ENCODE measurements at places on chromosomes 5 and 9.

GRCh38 chr5:50839472-50839871 is 173.0 kb downstream of the PARP8 start:
- DNase-seq: no peak

- no peak for DNase-seq
Measured at GRCh38 chr5:130985776-130986175, 179.3 kb downstream of the HINT1 start.

- no peak for DNase-seq
Measured at GRCh38 chr9:37899041-37899440, 4.9 kb downstream of the SLC25A51 start.

- no peak for DNase-seq
Measured at GRCh38 chr5:2869471-2869870, 118.0 kb upstream of the IRX2 start.
